ENCODE measurements at places on chromosomes 7 and 10.

DNA sequence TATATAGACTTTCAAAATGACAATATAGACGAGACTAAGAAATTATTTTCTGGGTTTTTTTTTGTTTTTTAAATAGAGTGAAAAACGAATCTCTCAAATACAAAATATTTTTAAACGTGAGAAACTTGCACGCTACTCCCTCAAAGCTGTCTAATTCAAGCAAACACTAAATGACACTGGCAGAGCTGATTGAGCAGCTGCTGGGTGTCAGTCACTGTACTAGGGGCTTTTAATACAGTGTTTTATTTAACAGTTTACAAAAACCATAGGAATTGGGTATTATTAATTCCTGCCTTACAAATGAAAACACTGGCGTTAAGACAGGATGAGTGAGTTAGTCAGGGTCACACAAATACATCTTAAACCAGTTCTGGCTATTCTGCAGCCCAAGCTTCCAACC is 1209.6 kb upstream of the C7orf33 start:
- DNase-seq, result no peak

DNA sequence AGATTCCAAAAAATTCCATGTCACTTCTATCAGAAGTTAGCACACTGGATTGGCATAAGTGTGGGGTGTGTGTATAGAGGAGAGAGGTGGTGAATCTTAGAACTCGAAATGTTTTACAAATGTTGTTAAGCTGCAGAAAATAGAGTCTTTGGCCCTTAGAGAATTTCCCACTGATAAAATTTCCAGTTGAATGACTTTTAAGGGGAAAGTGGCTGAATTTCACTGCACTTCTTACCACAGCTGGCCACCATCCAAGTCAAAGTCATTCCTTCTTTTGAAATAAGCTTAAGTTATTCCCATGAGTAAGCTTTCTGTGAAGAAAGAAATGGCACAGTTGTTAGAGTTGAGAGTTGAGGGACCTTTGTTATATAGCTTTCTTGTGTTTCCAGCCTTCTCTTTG is 13.9 kb downstream of the VCL start:
- peak; percentile 85 for DNase-seq

DNA sequence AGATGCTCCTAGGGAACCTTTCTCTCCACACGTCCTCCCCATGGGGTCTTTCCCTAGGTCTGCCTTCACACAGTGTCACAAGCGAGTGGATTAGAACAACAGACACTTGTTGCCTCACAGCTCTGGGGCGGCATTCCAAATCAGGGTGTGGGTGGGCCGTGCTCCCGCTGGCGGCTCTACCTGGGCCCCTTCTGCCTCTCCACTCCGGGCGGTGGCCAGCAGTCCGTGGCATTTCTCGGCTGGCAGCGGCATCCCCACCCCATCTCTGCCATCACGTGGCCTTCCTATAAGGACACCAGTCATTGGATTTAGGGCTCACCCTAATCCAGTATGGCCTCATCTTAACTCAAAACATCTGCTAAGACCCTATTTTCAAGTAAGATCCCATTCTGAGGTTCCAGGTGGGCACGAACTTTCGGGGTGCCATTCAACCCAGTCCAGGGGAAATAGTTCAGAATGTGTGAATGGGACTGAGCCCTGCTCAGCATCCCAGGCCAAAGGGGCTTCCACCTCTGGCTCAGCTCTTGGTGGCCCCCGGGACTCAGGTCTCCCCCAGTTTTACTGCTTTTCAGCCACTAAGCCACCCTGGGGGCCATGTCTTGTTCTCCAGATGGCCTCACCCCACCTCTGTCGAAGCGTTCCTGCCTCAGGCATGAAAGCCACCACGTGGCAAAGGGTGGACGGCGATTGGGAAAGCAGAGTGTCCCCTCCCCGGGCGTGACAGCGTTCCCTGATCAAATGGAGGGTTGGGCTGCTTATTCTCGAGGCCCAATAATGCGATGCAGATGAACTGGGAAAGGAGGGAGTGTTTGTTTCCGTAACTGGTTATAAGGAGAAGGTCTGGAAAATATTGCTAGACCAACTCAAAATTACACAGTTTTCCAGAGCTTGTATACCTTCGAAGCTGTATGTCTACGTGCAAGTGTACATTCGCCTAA is 350.0 kb downstream of the GLRX3 start:
- DNase-seq, result no peak

GRCh38 chr7:46879783-46880182 is 702.1 kb downstream of the TNS3 start:
- DNase-seq, result no peak

GRCh38 chr7:101719123-101719470 is 90.0 kb upstream of the MYL10 start:
- DNase-seq, result no peak

- no peak for DNase-seq
Observed at GRCh38 chr7:87413029-87413428, 62.5 kb downstream of the ABCB4 start.

- DNase-seq, result no peak
Observed at GRCh38 chr10:95475827-95476468, 85.2 kb downstream of the SORBS1 start.

- DNase-seq, result no peak
Observed at GRCh38 chr7:100166317-100166940, 2.0 kb downstream of the GAL3ST4 start.

GRCh38 chr10:78566284-78567111 is 502.3 kb upstream of the ZMIZ1 start:
- DNase-seq, result no peak

GRCh38 chr7:112985377-112985987 is 101.1 kb downstream of the GPR85 start:
- DNase-seq, result no peak

DNA sequence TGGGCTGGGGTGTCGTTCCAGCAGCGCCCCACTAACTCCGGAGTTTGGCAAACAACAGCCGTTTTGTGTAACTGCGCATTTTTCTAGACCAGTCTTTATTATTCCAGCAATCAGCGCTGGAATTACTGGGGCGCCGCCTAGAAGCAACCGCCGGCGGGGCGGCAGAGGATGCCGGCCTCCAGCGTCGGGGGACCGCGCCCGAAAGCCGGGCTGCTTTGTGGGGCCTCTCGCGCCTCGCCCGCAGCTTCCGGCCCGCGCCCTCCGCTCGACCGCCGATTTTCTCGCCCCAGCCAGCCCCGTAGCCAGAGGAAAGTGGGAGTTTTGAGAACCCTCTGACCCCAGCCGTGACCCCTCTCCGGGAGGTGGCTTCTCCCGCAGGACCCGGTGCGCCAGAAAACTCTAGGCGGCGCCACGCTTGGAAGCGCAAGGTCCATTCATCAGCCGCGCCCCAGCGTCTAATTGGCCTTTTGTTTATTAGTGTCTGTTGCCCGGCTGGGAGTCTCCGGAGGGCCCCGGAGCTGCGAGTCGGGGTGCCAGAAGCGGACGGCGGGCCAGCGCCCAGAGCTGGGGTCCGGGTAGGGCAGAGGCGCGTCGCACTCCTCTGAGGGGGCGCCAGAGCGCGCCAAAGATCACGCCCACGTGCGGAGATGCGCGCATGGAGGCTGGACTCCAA is 10.7 kb downstream of the EMX2 start:
- DNase-seq, result no peak

DNA sequence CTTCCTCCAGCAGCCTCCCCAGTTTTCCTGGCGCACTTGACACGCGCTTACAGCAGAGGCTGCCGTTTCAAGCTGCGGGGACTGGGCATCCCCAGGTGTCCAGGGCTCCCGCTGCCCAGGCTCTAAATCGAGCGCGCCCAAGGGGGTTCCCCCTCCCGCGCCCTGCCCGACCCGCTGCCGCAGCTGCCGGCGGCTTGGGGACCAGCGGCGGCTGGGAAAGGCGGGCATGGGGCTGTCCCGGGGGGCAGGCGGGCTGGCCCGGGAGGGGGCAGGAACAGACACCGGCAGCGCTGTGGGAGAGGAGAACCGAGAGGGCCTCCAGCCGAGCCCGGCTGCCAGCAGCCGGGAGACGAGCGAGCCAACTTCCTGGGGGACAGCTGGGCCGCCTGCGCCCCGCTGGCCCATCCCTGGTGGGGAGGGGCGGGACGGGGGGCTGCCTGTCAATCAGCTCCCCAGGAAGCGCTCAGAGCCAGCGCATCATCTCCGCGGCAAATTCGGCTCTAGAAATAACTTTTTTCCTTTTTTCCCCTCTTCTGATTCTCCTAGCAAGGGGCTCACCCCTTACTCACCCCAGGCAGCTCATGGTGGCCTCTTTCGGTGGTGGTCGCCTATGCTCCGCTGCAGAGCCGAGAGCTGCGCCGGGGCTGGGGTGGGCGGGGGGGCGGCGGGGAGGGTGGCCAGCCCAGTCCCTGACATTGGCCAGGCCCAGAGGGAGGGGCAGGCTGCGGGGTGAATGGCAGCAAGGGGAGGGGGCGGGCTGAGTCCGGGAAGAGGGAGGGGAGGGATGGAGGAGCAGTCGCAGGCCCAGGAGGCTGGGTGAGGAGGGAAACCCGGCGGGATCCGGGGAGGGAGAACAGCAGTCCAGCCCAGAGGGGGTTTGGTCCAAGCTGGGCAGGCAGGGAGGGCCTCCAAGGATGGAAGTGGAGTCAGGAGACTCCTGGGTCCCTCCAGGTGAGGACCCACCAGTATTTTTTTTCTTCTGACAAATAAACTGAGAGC is 14.7 kb downstream of the GRID2IP start:
- DNase-seq, result no peak

DNA sequence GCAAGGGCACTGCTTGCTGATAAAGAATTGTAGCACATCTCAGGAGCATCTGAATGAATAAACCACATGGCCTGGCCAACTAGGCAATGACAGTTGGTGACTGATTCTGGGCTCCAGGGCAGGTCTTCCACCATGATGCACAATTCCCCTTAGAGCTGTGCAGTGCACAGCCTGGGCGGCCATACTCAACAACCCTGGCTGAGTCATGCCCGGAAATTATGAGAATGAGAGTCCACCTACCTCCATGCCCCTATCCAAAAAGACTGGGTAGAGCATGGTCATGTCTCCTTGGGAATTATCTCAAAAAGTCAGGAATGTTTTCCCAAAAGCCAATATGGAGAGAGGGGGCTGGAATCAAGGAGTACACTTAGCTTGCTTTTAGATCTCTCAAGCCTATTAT is 425.6 kb downstream of the PLXNA4 start:
- DNase-seq, result no peak

DNA sequence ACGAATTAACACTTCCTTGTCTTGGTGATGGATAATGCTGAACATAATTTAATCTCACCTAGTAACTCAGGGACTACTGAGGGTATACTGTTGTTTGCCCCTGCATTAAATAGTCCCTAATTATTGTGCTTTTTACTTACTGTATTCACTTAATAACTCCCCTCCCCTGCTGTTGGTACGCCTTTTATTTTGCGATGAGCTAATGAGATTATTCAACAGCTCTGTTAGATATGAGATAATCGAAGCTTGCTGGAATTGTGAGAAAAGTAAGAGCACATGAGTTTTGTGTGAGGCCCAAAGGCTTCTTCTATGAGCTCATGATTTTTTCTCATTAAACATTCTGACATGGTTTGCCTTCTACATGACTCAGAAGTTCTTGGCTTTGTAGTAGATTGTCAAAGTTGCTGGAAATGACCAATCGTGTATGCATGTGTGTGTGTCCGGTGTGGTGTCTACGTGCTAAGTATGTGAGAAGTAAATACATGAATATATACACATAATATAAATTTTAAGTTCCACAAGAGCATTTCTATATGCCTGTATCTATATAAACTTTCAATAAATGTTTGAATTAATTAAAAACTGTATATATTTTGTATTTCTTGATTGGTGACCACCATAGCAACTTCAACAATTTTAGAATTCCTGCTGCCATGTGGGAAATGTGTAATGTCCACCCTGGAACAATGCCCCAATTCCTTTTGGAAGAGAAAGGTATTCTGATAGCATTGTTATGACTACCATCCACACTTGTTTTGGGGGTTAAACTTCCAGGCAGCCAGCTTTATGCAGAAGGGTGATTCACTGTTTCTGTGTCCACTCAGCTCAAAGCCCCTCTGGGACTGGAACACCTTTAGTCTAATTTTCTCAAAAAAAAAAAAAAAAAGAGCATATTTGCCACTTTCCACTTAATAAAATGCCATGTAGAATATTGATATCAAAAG is 106.2 kb downstream of the SAMD9 start:
- peak; percentile 86 for DNase-seq

DNA sequence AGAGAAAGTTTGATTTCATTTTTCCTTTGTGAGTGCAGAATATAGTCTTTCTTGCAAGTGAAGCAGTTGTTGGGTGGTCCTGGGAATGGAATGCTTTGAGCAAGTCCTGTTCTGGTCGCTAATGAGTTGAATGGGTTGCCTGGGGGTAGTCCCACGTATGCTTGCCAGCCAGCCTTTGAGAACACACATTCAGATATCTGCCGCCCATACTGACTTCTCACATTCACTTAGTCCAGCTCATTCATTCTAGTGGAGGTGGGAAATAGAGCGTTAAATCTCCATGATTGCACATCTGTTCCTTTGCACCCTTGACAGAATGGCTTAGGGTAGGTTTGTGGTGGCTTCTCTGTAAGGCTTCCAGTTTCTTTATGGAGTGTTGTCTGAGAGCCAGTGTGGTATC is 256.6 kb downstream of the SORCS3 start:
- no peak for DNase-seq

GRCh38 chr7:6074612-6075380 is 43.6 kb downstream of the ANKRD61 start:
- no peak for DNase-seq

DNA sequence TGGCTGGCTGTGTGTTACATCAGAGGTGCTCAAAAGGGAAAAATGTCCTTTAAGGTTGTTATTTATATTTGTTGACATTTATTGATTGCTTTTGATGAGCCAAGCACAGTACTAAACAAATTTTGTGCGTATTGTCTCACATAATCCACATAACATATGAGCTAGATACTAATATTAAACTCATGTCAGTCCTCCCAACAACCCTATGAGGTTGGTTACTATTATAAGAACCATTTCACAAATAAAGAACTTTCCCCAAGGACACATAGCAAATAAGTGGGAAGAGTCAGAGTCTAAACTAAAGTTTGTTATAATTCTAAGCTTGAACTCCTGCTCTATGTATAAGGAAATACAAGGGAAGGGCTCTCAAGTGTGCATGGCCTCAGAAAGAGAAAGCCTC is 35.6 kb upstream of the OTUD1 start:
- DNase-seq, result no peak

DNA sequence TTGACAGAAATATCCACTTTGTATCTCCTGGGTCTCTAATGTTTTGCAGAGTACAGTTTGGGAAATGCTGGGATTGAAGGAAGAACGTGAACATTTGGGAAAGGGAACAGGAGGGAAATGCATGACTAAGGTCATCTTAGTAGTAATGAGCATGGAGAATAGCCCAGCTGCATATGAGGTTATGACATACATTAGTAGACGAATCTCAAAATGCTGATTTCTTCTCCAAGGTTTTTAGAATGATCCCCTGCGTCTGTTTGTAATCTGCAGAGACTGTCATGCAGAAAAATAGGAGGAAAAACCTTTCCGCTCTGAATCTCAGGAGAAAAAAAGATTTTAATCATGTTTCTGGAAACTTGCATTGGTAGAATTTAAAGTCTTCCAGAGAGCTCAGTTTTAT is 133.6 kb downstream of the PPP1R9A start:
- DNase-seq, result no peak
